ENCODE measurements at places on chromosomes 16 and 17. TPM values are rescaled to one million over a fixed set of nuclear protein-coding genes. Genes with fewer than 3 reads are reported as not detected.

Gene DNAH2
- 0.56 TPM for total RNA-seq

Gene TNFRSF17
- total RNA-seq, result not detected

Gene KRT33B
- under 0.01 TPM for total RNA-seq

Gene MYH2
- not detected for total RNA-seq

Gene TVP23C
- 28.8 TPM for total RNA-seq

Gene HBA1
- total RNA-seq, result not detected

Gene MPO
- total RNA-seq, result 0.58 TPM

Data from regular cardiac myocyte (primary cell).